ENCODE measurements at places on chromosomes 3 and 15.
A peak's percentile ranks its signal among the peaks of the same experiment; 100 is the strongest.

DNA sequence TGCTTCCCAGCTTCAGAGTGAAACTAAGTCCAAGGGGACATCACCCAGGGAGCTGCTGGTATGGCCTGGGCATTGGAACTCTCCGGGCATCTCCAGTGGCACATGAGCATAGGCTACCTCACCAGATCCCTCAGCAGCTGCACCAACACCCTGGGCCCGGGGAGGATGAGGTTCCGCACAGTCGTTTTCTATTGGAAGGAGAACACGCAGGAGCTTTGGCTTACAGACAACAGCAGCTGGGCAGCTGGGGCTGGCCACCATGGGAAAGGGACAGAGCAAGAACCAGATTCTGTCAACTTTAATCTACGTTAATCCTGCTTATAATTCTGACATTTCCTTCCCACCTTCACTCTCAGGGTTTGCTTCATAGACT, 65.5 kb downstream of the MYO1E start:
- DNase-seq, result no peak

DNA sequence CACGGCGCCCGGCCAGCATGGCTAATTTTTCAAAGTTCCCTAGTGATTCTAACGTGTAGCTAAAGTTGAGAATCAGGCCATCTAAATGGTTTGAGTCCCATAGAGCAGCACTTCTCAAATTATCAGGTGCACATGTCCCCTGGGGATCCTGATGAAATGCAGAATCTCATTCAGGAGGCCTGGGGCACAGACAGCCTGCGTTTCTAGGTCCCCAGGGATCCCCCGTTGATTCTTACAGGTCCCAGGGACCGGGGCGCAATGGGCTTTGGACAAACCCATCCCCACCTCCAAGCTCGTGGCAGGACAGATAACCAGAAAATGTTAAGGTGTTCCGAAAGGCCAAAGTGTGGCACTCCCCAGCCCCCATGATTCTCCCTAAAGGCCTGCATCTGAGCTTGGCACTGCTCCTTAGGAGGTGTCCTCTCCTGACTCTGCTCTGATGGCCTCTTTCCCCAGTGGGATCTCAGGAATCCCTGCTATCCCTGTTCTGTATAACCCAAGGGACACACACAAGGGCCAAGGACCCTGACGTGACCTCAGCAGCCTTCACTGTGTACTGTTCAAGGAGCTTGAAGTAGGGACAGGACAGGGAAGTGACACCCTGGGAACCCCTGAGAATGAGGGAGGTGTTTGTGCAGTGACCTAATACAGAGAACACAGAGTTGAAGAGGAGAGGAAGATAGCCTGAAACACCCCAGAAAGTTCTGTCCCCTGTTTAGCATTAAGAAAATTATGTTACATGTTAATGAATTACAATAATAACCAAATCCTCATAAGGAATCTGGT, 8.0 kb downstream of the LRRK1 start:
- DNase-seq, result no peak

DNA sequence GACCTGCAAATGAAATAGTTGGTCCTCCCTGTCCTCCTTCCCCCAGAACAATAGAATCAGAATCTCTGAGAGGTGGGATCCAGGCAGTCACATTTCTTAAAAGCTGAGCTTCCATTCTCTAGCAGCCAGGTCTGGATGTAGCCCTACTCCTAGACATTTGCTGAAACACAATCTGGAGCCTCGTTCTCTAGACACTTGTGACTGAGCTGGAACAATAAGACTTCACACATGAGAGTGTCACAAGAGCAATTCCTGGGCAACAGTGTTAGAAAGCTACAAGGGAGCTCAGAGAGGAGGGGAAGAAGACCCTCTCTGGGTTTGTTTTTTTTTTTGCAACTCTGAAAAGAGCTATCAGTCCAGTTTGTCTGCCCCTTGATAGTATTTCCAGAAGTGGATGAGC, 14.5 kb downstream of the CORO2B start:
- no peak for DNase-seq

DNA sequence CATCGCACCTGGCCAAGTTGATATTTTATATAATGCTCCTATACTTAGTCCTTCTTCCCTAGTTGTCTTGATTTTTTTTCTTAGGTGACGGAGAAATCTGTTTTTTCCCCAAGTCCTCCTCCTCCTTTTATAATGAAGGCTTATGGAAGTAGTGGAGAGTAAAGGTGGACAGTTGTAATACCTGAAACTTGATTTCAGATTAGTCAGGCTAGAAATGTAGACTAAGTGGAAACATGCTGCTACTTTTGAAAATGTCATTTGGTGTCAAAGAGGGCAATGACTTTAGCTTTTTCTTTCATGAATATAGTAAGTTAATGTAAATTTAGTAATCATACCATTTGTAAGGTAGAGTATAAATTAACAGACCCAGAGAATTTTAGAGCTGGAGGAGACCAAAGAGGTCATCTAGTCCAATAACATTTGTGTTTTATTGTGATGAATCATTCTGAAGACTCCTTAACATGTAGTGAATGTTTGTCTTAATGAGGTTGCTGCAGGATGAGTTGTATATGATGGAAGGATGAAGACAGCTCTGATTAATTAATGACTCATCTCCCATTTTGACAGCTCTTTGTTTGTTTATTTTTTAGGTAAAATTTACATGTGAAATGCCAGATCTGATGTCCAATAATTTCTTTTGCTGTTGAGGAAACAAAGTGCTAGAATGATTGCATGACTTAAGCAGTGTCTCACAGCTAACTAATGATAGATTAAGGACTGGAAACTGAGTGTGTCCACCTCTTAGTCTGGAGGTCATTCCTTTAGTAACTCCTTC, 8.7 kb downstream of the CTDSPL2 start:
- DNase-seq, result no peak

- DNase-seq, result no peak
Observed at GRCh38 chr3:38843898-38844297, 27.9 kb upstream of the SCN10A start.

GRCh38 chr3:189303584-189303983, 131.8 kb downstream of the TPRG1 start:
- no peak for DNase-seq

DNA sequence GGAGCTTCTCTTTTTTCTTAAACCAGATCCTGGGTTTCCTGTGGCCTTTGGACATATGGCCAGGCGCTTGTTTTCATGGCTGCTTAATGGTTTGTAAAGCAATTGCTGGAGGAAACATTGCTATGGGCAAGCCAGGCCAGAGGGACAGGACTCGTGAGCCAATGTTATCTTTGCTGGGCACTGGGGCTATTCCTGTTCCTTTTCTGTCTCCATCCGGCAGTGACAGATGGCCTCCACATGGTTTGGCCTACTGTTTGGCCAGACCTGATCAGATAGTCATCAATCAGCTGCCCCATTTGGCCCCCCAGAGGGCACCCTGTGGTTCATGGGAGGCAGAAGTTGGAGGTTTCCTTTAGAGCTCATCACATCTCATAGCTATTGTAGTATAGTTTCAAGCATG, 326.1 kb upstream of the ROPN1 start:
- no peak for DNase-seq

GRCh38 chr3:17489139-17489538, 253.3 kb downstream of the TBC1D5 start:
- DNase-seq, result no peak

DNA sequence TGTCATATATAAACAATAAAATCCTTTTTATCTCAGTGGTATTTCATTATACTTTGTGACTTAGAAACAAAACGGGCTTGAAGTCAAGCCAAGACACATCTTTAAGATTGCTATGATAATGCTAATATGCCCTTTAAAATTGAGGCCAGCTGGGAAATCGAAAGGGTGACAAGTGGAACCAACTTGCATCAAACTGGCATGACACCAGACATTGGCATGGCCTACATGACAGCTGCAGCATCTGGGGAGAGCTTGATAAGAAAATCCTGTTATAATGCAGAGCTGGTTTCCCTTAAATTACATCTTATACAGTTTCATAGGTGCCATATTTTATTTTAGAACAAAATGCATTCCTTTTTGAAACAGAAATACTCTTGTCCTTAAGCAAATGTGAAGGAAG, 325.2 kb downstream of the ZBBX start:
- no peak for DNase-seq

DNA sequence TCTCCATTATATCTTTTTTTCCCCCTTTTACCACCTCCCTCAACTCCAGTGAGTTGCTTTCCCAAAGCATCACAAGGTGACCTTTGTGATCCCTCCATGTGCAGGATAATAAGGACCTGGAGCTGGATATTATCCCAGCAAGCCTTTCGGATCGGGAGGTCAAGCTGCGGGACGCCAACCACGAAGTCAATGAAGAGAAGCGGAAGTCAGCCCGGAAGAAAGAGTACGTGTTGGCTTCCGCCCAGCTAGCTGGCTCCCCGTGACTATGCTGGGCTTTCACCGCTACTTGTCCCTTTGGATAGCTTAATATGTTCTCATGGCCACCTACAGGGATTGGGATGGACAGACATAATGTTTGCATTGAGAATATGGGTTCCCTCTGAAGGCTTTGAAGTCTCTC, 273.7 kb upstream of the UMPS start:
- no peak for DNase-seq

DNA sequence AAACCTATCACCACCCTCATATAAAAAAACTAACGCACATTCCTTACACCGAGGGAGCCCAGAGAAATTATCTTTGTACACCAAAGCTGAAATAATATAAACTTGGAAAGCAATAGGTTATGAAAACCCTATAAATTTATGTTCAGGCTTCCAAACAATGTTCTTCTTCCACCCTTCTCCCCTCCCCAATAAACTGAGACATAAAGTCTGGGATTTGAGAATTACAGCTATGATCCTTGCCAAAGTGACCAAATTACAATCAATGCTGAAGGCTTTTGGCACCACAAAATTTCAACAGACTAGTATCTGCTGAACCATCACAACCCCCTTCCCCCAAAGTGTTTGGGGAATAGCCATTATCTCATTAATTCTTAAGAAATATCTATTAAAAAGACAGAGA, 237.8 kb downstream of the FMN1 start:
- DNase-seq, result no peak

GRCh38 chr3:99625643-99626416, 12.6 kb upstream of the COL8A1 start:
- DNase-seq, result no peak

- DNase-seq, result no peak
Observed at GRCh38 chr3:3069723-3070122, 40.5 kb downstream of the IL5RA start.

DNA sequence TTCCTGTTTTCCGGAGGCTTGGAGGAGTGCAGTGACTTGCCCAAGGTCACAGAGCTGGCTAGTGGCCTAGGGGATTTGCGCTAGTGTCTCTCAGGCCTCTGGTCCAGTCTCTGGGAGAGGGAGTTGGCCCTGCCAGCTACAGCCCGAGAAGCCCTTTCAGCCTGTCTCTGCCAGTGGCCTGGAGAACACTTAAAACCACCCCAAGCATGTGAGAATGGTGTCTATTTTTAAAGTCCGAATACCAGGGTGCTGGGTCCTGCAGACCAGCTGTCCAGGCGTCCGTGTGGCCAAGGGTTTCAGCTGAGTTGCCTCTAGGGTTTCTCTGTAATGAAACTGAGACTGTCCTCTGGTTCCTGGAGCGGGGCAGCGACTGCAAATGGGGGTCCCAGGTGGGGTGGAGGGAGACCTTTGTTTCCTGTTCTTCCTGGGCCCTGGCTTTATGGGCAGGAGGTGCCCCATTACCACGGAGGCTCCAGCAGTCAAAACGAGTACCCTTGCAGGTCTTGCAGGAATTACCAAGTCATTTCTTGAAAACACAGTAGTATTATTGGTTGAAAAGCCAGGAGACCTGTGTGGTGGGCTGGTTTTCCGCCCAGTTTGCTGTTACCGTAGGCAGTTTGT, 2.2 kb downstream of the CAND2 start:
- no peak for DNase-seq

- DNase-seq, result no peak
Observed at GRCh38 chr3:40581166-40581565, 56.4 kb downstream of the ZNF621 start.

GRCh38 chr3:147418371-147418781, 9.2 kb downstream of the ZIC1 start:
- no peak for DNase-seq

DNA sequence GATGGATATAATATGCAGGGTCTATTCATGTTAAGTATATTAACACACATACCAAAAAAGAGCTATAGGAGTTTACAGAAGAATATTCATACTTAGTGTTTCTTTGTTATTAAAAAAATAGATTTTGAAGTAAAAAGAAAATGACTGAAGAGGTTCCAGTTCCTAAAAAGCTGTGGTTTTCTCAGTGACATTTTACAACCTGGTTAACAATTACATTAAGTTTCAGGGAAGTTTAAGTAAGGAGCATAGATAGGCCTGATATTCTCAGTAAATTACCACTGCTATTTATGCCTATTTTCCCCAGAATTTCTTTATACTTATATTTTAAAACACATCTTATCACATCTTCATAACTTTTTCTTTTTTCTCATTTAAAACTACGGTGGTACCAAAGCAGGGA, 43.6 kb upstream of the SPTSSB start:
- no peak for DNase-seq

DNA sequence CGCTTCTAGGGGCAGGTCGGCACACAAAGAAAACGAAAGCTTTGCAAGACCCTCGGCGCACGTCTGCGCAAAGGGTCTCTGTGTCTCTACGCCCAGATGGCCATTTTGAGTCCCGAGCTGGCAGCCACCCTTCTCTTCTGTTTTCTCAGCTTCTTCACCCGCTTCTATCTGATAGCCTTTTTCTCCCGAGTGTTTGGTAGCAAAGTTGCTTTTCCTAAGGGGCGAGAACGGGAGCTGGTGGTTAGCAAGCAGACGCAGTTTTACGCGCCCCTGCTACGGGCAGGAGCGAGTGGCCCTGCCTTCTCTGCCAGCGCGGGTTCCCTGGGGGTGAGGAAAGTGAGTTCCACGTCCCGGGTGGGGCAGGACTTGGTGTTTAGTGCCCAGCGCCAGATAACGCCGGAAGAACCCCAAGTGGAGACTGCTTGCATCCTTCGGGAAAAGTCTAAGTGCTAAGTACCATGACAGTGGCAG, 2.9 kb upstream of the MKRN2 start:
- peak; percentile 16 for DNase-seq

GRCh38 chr3:23258110-23258509, 55.0 kb downstream of the UBE2E2 start:
- no peak for DNase-seq

GRCh38 chr3:89522155-89522554, 414.7 kb downstream of the EPHA3 start:
- DNase-seq, result no peak

DNA sequence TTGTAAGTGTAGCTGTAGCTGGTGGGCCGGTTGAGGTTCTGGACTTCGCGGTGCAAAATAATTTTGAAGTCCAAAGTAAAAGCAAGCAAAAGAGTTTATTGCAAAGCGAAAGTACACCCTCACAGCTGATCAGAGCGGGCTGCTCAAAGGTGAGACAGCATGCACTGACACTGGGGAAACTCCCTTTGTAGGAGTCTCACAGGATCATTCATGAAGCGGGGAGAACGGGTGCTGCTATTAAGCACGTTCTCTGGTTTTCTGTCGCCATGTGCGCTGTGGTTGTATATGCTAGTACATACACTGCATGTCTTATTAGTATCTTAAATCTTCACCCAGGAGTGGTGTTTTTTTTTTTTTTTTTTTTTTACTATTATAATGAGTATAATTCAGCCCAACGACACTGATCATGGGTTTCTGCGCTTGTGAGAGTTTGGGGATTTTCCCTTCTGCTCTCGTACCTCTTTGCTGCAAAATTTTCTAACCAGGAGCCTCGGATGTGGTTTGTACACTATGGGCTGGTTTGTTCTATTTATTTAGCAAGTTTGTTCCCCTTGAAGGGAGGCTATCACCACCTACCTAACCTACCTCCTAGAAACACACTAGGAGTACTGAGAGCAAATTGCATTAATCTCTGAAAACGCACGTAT, 1.4 kb upstream of the AP4E1 start:
- no peak for DNase-seq

Measured in NCI-H2029 (cell line).